HS-27A (cell line): ENCODE measurements at places on chromosomes 6 and 20.
A peak's percentile ranks its signal among the peaks of the same experiment; 100 is the strongest.

DNA sequence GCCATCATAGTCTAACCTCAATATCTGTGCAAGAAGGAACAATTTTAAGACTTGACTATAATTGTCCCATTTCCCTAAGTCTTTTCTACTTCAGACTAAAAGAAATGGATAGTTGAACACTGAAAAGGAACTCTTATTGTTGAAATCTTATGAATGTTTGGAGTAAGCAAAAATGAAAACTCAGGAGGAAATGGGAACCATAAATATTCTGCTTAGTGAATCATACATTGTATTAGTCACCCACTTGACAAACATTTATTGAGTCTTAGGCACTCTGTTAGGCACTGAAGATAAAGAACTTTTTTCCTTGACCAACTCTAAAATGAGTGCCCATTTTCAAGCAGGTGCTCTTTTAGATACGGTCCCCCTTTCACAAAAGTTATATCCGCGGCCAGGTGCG lies 8.7 kb downstream of the CCDC170 start:
- DNase-seq = no peak

DNA sequence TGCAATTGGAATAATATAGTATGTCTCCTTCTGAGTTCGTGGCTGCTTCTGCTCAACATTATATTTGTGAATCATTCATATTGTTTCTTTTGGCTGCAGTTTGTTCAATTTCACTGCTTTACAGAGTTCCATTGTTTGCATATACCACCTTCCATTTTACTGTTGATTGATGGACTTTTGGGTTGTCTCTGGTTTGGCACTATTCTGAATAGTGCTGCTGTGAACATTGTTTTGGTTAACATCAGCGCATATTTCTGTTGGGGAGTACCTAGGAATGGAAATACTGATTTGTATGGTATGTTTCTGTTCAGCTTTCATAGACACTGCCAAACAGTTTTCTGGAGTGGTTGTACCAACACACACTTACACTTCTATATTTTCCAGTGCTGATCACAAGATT lies 46.9 kb downstream of the UST start:
- no peak for DNase-seq

DNA sequence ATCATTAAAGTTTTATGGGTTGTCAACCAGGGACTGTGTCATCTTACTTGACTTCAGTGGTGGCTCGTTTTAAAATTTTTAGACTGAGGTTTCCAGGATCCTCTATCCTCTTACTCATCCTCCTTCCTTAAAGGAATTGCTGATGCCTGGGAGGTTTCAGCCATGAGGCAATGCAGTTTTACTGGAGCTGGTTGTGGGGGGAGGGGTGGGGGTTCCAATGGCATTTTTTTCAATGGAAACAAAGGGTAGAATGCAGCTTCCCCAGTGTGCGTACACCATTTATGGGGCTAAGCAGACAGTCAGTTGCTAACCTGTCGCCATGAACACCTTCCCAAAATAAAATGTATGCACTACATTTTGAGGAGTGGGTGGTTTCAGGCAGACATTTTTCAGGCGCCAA lies 88.0 kb downstream of the METTL24 start:
- no peak for DNase-seq

- DNase-seq = no peak
Measured at GRCh38 chr20:699342-699741, 23.7 kb upstream of the SCRT2 start.

GRCh38 chr6:43865932-43866645 lies 96.1 kb downstream of the VEGFA start:
- DNase-seq = no peak

DNA sequence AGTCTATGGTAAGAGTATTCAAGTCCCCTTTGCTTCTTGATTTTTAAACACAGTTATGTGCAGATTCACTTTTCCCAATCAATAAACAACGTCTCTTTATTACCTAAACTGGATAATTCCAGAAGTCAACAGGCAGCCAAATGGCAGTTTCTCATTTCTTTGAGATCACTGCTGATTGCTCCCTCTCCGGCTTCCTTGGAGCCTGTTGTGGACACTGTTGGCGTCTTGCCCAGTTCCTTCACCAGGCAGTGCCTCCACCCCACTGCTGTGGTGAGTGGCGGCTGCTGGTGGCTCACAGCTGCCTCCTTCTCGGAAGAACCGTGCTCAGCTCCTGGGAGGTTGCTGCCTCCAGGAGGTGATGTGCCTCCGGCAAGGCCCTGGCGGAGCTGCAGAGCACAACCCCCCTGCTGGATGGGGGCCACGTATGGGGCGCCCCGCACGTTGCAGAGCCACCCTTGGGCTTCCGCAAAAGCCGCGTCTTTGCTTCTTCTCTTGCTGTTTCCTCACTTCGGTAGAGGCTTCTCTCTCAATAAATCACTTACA lies 105.1 kb upstream of the CNKSR3 start:
- DNase-seq = peak; percentile 11
